ENCODE measurements at places on chromosomes 2 and 18.

DNA sequence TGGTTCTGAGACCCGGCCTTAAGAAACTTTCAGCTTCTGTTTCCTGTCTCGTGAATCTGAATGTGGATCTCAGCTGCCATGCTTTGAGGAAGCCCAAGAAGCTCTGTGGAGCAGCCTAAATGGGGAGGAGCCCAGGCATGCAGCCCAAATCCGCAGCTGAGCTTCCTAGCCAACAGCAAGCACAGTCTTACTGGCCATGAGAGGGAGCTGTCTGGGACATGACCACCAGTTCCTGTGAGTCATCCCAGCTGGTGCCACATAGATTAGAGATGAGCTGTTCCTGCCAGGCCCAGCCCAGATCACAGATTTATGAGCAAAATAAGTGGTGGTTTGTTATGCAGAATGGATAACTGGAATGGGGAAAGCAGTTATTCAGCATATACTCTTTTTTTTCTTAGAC, 224.4 kb upstream of the APCDD1 start:
- DNase-seq, result no peak

- no peak for DNase-seq
Measured at GRCh38 chr2:145184741-145185651, 665.1 kb upstream of the ZEB2 start.

- DNase-seq, result no peak
Measured at GRCh38 chr2:4635289-4635688, 931.9 kb downstream of the DCDC2C start.

- no peak for DNase-seq
Measured at GRCh38 chr2:199458806-199459285, 1.1 kb upstream of the SATB2 start.

DNA sequence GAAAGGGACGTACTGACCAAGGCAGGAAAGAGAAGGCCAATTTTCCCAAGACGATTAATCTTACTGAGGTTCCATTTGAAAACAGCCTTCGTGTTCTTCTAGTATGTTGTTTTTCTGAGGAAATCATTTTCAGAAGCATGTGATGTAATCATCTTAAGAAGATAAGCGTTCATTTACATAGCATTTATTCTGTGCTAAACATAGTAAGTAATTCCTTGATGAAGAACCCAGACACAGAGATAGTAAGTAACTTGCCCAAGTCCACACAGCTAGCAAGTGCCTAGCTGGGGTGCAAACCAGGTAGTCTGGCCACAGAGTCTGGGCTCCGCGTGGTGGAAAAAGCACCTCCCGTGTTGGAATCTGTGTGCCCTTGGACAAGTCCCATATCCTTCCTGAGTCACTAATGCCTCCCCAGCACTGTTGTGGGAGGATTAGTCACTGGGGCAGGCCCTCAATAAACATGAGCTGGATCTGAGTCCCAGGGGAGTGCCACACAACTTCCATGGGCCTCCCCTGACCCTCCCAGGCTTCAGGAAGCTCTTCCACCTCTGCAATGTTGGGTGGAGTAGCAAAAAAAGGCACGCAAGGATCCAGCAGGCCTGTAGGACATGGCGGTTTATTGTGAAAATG, 26.9 kb upstream of the ASAP2 start:
- no peak for DNase-seq

DNA sequence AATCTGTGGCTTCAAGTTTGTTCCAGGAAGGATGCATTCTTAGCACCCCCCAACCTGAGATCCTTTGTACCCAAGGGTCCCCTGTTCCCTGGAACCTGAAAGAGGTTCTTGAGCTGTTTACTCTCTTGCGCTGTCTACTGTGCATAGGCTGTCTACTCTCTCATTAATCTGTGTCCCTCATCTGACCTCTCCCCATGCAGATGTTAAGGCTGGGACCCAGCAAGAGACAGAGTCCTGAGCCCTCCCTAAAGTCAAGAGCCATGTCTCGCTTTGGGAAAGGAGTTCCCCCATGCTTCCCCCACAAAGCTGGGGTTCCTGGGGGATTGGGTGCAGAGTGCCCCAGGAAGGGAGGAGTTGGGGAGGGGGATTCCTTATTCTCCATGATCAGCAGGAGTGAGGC, 312.9 kb downstream of the CYP26B1 start:
- DNase-seq, result no peak

Data from stimulated activated CD8-positive, alpha-beta memory T cell treated with anti-CD3 and anti-CD28 coated beads, Interleukin-2, amount 100 ng/mL, for 1 hour (primary cell).